ENCODE measurements at places on chromosomes 6 and 20.

DNA sequence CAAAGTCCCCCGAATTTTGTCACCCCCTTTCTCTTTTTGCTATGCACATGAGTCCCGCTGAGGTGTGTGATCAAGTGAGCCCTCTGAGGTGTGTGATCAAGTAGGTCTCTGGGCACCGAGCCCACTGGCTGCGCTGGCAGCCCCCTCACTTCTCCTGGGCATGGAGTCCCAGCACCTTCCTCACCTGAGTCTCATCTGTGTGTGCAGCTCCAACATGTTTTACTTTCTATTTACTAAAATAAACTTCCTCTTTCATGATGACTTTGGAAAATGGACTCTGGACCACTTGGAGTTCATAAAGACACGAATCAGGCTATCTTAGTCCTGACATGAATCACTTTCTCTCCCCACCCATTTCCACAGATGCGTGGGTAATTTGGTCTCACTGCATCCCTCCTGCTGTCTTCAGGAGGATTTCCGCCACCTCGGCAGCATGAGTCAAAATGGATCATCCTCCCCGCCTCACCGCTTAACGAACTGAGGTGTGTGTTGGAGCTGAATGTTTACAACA lies 39.8 kb downstream of the PRDM1 start:
- DNase-seq: no peak

DNA sequence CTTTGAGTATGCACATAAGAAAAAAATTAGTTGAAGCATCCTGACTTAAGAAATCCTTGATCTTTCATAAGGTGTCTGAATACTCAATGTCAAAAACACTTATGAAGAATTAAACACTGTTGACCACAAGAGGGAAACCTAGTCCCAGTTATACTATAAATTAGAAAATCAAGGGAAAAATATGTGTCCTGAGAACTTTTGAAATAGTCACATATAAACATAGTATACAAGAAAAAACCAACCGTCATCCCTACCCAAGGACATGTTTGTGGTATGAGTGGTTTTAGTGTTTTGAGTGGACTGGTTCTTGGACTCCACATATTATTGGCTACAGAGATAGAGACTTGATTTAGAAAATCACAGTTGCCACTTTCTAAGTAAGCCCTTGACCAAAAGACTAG lies 7.6 kb upstream of the HLA-DRA start:
- DNase-seq: no peak

DNA sequence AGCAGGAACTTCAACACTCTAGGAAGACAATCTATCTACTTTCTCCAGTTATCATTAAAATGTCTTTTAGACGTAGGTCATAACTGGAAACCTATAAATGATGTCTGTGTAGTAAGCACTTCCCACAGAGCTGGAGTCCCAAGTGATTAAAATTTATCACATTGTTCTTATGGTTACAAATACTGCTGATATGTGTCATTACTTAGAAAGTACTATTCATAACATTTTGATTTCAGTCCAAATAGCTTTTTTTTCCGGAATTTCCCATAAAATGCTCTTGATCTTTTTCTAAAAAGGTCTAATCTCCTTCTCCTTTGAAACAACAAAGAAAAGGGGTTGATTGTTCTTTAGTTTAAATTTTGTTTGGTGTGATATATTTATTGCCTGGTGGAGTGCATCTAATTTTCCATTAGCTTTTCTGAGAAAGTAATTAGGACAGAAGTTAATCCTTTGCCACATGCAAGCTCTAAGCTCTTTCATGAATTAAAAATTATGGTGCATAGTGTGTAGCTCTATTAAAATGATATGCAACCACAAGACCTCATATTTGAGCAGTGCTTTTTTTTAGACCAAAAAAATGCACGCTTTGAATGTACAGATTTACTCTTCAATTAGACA lies 132.7 kb upstream of the TCF21 start:
- DNase-seq: no peak

- DNase-seq: no peak
Observed at GRCh38 chr6:12343122-12343439, 52.9 kb downstream of the EDN1 start.

- DNase-seq: no peak
Observed at GRCh38 chr20:16040742-16041141, 532.5 kb downstream of the KIF16B start.

- no peak for DNase-seq
Observed at GRCh38 chr20:20000211-20000968, 16.8 kb upstream of the NAA20 start.

GRCh38 chr6:12709116-12709515 lies 7.5 kb upstream of the PHACTR1 start:
- no peak for DNase-seq

DNA sequence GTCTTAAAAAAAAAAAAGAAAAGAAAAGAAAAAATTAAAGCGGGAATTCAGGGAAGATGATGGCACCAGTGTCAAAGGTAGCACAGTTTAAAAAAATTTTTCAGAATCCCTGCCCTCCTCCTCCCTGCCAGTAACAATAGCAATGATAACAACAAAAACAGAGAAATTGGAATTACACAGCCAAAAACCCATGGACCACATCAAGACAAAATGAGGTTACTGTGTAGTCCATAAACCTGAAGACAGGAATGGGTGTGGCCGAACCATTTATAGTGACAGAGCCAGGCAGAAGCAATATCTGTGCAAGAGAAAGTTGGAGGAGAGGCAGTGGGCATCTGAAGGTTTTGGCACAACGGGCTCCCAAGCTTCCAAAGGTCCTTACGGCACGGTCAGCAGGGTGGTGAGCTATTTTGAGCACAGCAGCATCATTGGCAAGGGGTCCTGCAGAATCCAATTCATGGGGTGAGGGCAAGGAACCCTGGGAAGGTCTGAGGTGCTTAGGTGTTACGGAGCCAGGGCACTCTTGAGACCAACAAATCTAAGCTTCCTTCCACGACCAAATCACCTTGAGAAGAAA lies 202.3 kb downstream of the GMPR start:
- no peak for DNase-seq

GRCh38 chr6:160791981-160792418 lies 90.0 kb downstream of the PLG start:
- no peak for DNase-seq

GRCh38 chr6:15739353-15739752 lies 76.5 kb upstream of the DTNBP1 start:
- no peak for DNase-seq

Measured in caudate nucleus (tissue), 63 donors.